ENCODE measurements at places on chromosomes 6 and 20.

- DNase-seq: no peak
Measured at GRCh38 chr6:161943561-161943960, 669.7 kb upstream of the AGPAT4 start.

DNA sequence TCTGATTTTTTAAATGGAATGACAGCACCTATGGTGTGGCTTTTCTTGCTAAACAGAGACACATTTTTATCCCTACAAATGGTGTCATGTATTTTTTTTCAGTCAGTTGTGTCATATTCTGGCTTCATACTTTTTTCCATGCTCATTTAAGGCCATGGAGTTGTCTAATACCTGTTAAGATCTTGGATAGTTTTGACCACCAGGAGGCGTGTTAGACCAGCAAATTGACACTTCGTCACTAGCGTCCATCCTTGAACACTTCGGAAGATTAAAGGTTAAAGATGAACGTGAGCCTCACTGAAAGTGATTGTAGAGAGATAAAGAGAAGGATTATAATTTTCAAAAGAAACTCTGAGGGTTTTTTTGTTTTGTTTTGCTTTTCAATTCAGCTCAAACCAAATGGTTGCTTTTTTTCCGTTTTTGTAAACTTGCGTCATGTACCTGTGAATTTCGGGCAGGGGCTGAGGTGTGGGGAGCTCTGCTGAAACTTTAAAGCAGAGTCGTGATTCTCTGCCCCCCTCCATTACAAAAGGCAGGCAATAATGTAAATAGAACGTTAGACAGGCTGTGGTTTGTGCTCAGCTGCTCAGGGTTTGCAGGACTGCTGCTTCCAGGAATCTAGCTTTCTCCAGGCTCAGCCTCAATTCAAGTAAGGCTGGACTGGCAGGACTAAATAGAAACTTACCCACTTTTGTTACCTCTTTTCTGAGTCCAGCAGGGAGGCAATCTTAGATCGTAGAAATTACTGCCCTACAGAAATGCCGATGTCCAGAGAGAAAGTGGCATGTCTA, 245.1 kb downstream of the FOXA2 start:
- DNase-seq: peak; percentile 82

- DNase-seq: no peak
Measured at GRCh38 chr6:130218134-130218533, 4.6 kb downstream of the SAMD3 start.

- DNase-seq: no peak
Measured at GRCh38 chr6:41778895-41779294, 805 bp downstream of the FRS3 start.

GRCh38 chr6:36444470-36444869, 1.7 kb downstream of the KCTD20 start:
- DNase-seq: no peak

- DNase-seq: no peak
Measured at GRCh38 chr6:905556-905955, 212.6 kb upstream of the EXOC2 start.

GRCh38 chr6:47137073-47137472, 94.9 kb upstream of the ADGRF1 start:
- DNase-seq: no peak

GRCh38 chr6:16063580-16063979, 65.3 kb upstream of the MYLIP start:
- no peak for DNase-seq

DNA sequence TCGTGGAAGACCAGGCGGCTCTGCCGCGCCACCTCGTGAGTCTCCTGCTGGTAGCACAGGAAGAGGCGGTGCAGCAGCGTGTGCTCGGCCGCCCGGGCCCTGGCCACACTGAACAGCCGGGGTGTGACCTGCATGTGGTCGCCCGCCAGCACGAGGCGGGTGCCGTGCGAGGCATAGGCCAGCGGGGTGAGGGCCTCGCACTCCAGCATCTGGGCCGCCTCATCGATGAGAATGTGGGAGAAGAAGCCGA, 7.0 kb downstream of the HELZ2 start:
- no peak for DNase-seq

GRCh38 chr6:30013291-30013922, 47.7 kb upstream of the POLR1H start:
- DNase-seq: no peak

DNA sequence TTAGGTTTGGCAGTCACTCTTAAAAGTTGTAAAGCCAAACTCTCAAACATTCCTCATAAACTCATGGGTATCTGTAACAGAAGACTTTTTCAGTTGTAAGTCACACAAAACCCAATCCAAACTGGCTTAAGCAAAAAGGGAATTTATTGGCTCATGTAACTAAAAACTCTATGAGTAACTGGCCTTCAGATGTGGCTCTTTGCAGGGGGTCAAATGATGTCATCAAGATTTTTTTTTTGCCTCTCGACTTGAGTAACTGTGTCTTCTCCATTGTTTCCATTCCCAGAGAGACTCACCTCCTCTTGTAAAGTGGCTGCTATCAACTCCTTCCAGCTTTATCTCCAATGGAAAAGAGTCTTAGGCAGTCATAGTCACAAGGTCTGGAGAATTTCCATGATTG, 645.0 kb downstream of the DHX35 start:
- DNase-seq: no peak

DNA sequence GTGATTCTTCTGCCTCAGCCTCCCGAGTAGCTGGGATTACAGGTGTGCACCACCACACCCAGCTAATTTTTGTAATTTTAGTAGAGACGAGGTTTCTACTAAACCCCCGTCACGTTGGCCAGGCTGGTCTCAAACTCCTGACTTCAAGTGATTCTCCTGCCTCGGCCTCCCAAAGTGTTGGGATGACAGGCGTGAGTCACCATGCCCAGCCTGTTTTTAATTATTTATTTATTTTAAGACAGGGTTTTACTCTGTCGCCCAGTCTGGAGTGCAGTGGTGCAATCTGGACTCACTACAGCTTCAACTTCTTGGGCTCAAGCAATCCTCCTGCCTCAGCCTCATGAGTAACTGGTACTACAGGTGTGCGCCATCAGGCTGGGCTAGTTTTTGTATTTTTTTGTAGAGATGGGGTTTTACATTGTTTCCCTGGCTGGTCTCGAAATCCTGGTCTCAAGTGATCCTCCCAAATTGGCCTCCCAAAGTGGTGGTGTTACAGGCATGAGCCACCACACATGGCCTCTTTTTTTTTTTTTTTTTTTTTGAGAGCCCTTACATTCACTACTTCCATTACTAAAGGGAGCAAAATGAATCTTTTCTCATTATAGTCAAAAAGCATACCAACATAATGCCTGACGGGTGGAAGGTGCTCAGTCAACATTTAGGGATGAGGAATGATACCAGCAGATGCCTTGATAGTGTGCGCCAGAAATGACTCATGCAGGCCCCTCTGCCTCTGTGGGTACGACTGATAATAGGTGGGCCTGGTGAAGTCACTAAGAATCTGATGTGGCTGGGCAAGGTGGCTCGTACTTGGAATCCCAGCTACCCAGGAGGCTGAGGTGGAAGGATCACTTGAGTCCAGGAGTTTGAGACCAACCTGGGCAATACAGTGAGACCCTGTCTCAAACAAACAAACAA, 17.8 kb upstream of the RALGAPB start:
- DNase-seq: peak; percentile 21

GRCh38 chr6:99573980-99574617, 5.6 kb upstream of the CCNC start:
- DNase-seq: no peak

GRCh38 chr6:3217286-3217685, 10.2 kb downstream of the TUBB2B start:
- no peak for DNase-seq

- no peak for DNase-seq
Measured at GRCh38 chr6:160355001-160355400, 6.8 kb downstream of the SLC22A3 start.

DNA sequence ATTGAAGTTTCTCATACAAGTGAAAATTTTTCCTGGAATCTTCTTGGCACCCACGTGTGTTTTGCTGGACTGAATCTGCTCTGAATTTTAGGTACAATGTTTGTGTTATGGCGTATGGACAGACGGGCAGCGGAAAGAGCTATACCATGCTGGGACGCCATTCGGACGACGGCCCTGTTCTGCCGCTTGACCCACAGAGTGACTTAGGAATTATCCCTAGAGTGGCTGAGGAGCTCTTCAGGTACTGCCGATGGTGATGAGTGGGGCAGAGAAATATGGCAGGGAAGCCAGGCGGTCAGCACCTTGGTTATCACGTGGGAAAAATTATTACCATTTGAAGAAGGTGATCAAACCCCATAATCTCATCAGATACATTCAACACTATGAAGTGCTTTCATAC, 36.3 kb downstream of the KIF25 start:
- no peak for DNase-seq

- no peak for DNase-seq
Measured at GRCh38 chr6:23420659-23421350, 705.2 kb upstream of the NRSN1 start.

DNA sequence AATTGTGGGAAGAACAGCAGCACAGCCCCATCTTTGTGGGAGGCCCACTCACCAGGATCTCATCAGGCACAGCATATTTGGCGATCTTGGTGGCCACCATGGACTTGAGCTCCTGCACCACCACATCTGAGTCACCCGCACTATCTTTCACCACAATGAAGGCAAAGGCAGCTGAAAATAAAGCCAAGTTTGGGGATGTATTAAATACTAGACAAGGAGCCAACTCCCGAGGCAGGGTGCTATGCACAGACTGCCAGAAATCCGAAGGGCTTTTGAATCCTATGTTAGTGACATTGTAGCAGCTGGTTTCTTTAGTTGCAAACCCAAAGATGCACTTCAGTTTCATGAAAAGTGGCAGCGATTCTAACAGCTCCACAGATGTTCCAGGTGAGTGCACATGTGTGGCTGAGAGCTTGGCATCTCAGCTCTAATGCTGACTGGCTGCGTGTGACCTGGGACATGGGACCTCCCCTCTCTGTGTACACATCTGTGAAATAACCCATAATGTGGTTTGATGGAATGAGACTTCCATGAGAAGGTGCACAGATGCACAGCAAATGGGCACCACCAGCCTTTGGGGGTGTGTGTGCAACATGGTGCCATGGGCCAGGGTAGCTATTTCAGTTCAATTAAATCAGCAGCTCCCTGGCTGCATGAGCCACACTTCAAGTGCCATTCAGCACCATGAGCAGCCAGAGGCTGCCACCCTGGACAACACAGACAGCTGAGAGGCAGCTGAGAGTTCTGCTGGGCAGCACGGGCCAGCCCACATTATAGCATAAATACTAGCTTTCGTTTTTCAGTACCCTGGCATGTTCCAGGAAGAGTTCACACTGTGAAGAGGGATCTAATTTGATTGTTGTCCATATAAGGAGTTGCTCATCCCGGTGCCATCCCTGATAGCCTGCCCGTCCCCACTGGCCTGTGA, 16.9 kb upstream of the APMAP start:
- no peak for DNase-seq

DNA sequence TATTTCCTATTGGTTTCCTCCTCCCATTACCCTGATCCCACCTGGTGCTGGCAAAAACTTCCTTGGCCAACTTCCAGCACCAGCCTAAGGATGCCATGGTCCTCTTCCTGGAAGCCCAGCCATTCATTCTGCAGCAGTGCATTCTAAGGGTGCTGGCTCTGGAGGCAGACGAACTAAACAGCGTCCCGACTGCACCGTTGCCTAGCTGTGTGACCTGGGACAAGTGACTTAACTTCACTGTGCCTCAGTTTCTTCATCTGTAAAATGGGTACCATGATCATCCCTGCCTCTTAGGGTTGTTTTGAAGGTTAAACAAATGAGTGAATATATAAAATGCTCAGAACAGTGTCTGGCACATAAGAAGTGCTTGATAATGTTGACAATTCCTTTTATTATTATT, 120.9 kb upstream of the ZNF217 start:
- DNase-seq: no peak

DNA sequence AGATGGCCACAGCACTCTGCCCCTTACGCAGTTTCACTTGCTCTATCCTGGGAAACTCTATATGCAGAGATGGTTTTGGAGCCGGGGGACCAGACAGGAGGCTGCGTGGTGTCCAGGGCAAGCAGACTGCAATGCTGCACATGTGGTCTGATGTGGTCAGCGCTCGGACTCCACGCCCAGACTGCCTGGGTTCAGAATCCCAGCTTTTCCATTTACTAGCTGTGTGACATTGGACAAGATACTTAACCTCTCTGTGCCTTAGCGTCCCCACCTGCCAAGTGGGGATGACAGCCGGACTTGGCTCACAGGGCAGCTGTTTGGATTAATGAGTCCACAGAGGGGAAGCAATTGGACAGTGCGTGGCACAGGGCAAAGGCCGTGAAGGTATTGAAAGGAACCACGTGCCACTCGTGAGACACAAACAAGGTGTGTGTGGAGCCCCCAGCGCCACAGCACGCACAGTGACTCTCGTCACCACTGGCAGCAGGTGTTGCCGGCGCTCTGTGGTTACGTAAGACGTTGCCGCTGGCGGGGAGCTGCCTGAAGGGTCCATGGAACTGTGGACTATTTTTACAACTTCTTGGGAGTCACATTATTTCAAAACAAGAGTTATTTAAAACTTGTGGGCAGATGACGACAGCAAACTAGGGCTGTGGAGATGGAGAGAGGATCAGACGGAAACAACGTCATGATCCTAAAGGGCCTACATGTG, 201.4 kb downstream of the PREX1 start:
- DNase-seq: peak; percentile 81

DNA sequence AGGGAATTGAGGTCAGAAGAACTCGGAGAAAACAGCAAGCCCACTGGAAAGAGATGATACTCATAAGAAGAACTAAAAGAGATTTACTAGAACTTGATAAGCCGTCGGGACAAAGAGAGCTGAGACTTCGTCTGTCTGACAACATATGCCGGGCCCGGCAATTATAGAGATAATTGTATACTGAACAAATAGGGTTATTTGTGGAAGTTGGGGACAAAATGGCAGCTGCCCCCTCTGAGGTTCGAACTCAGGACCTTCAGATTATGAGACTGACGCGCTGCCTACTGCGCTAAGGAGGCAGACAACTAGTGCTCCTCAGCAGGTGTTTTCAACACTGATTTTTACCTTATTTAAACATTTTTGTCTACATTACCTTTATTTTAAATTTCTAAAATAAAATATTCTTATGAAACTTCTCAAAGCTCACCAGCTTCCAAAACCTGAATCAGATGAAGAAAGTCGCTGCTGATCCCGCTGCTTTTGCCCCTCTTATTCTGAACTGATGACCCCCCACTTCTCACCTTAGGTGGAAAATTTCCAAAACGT, 29.3 kb upstream of the TRIM27 start:
- peak; percentile 69 for DNase-seq

DNA sequence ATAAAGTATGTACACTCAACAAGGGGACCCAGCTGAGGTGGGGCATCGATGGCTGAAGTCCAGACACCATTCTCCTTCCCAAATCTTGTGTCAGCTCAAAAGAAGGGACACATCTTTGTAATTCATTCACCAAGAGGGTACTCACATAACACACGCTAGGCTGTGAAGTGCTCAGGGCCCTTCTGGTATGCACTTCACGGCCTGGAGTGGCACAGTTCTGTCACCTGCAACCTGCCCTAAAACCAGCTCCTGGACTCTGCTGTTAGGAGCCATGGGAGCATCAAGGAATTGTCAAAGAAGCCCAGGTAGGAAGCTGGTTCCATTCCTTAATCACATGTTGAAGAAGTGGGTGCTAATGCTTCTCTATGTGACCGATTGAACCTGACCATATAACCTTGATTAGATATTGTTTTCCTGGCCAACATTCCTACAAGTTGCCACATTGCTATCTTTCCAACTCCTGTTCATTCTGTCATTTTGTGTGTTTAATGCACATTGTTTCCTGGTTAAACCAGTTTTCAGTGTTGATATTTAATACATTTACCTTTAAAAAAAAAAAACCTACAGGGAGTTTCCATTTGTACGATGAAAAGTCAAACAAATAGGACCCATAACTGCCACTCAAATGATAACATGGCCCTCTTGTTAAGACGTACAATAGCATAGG, 127.3 kb downstream of the TNFRSF21 start:
- no peak for DNase-seq
